ENCODE measurements at places on chromosomes 11 and 22.
A peak's percentile ranks its signal among the peaks of the same experiment; 100 is the strongest.

- no peak for DNase-seq
These were observed 26.5 kb downstream of the SYT7 start for GRCh38 chr11:61554172-61554988.

GRCh38 chr11:49221112-49221511 is 12.7 kb upstream of the FOLH1 start:
- DNase-seq: no peak

DNA sequence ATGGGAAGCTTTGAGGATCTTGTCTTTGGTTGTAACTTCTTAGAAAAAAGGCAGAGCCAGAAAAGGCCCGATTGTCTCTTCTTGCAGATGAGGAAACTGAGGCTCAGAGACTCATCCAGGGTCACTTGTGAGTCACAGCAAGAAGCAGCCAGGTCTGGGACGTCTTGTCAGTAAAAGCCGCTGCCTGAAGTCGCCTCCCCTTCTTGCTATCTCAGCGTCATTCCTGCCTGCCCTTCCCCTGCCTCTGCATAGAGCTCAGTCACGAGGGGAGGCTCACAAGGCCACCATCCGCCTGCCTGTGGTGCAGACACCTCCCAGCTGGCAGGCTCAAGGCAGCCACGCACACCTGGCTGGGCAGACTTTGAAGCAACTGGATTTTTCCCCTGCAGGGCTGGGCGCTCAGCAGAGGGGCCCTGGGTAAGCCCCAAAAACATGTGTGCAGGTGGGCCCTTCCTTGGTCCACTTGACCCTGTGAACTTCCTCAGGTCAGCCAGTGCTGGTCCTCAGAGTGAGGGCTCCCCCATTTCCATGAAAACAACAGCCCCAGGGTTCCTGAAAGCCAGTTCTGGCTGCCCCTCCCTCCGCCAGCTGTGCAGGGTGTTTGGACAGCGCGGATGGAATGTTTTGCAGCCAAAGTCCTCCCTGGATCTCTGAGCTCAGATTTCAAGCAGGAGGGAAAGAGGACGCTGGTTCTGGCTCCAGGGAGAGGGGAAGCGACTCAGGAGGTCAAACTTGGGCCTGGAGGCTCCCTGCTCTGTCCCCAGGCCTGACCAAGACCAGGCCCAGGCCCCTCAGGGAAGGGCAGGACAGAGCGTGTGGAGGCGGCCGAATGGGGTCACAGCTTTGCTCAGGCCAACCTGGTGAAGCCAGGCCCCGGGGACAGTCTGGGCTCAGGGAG is 6.0 kb upstream of the RAB3IL1 start:
- DNase-seq: no peak

GRCh38 chr11:121367001-121367843 is 74.7 kb downstream of the SC5D start:
- DNase-seq: no peak

DNA sequence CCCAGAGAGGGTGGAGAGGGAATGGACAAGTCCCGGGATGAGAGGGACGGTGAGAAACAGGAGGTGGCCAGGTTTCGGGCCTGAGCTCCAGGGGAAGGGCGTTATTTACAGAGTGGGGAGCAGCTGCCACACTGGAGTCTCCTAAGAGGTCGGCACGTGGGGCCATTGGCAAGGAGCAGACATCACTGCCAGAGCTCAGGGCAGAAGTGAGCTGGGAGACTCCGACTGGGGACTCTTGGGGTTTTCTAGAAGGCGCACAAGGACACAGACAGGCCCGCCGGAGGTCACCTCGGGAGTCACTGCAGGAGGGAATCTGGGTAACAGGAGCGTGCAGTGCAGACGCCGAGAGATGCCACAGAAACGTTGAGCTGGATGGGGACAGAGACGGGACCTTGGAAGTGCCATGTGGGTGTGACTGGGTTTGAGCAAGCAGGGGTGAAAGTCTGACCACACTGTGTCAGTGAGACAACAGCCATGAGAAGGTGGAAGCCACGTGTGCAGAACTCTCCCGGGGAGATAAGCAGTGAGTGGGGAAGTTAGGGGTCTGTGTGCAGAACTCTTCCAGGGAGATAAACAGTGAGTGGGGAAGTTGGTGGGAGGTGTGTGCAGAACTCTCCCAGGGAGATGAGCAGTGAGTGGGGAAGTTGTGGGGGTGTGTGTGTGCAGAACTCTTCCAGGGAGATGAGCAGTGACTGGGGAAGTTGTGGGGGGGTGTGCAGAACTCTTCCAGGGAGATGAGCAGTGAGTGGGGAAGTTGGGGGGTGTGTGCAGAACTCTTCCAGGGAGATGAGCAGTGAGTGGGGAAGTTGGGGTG is 187.5 kb downstream of the SHANK2 start:
- no peak for DNase-seq

DNA sequence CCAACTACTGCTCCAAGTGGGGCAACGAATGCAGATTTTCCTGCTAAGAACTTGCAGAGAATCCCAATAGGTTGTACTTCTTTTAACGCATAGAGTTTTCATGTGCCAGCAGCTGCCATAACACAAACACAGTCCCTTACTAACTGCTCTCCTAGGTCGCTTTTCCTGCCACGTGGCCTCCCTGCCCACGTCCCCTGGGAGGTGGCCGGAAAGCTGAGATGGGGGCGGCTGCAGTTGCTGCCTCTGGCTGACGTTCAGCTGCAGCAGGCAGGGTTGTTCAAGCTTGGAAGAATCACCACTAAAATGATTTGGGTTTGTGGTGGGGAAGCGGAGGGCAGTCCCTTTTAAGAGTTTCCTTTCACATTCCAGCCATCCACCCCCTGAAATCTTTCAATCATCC is 39.3 kb downstream of the ZNF202 start:
- DNase-seq: no peak

- DNase-seq: peak; percentile 73
These were observed at the start of gene RCE1 for GRCh38 chr11:66842896-66843775. Gene RCE1 (plus strand): TSS chr11:66843441. CDS start chr11:66843456, 15 bp downstream.

GRCh38 chr11:119361056-119361787 is 14.7 kb upstream of the MFRP start:
- DNase-seq: no peak

DNA sequence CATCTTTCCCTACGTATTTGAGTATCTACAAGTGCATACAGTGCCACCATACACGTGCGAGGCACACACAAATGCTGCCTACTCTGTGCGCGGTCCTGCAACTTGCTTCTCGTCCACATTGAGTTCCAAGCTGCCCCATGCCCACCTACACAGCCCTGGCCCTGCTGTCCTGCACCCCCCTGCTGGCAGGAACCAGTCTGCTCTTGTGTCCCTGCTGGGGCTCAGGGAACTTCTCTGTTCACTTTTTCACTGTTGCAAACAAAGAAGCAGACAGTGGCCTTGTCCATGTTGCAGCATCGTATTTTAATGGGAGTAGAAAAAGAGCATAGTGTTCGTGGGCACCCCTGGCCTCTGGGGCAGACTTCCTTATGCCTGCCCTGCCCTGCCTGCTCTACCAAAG is 14.0 kb downstream of the CPT1A start:
- DNase-seq: no peak

DNA sequence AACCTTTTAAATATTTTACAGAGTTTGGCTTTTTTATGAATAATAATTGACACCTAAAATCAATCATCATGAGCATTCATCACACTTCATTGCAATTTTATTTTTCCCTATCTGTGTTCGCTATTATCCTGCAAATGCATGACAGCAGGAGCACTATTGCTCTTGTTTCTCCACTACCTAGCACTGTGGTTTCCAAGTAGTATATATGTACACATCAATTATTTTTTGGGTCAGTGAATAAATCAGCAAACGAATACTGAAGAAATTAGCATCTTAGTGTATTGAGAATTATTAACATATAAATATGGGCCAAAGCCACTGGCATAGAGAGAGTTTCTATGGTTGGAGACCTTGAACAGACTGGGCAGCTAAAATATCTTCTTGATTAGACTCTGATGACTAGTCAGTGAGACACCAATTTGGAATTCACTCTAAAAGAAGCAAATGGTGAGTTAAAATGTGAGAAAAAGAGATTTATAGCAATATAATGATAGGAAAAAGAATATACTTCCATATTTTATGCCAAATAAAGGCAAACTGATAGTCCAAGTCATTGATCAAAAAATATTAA is 731.1 kb upstream of the LUZP2 start:
- DNase-seq: no peak

DNA sequence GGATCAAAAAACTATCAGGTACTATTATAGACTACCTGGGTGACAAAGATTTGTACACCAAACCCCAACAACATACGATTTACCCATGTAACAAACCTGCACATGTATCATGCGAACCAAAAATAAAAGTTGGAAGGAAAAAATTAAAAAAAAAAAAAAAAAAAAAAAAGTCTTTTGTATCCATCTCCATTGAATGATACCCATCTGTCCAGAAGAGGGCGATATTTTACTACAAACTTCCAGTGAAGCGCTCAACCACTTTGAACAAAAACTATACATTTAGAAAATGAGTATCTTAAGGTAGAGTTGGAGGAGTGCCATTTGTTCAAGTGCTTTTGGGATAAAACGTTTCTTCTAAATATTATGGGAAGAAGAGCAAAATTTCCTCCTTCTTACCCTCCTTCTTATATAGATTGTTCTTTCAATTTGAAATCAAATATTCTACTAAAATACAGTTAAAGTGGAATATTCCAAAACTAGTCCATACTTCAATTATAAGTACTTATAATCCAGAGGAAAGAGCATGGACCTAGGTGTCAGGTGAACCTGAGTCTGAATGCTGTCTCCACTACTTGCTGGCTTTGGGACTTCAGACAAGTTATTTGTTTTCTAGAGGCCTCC is 23.3 kb downstream of the ARL14EP start:
- peak; percentile 21 for DNase-seq

DNA sequence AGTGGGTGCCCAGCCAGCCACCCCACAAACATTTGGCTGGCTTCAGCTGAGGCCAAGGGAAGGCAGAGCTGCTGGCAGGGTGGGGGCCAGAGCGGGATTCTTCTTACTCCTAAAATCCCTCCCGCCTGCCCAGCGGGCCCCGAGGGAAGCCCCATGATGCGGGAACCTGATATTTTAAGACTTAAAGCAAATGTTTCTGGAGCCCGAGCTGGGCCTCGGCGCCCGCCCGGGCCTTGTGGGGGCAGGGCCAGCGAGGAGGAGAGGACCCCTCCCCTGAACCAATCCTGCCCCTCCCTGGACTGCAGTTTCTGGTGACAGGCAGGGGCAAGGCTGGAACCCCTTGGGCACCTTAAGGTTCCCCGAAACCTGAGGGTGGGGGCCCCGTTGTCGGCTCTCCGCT is 17.2 kb downstream of the GP1BB start:
- no peak for DNase-seq

DNA sequence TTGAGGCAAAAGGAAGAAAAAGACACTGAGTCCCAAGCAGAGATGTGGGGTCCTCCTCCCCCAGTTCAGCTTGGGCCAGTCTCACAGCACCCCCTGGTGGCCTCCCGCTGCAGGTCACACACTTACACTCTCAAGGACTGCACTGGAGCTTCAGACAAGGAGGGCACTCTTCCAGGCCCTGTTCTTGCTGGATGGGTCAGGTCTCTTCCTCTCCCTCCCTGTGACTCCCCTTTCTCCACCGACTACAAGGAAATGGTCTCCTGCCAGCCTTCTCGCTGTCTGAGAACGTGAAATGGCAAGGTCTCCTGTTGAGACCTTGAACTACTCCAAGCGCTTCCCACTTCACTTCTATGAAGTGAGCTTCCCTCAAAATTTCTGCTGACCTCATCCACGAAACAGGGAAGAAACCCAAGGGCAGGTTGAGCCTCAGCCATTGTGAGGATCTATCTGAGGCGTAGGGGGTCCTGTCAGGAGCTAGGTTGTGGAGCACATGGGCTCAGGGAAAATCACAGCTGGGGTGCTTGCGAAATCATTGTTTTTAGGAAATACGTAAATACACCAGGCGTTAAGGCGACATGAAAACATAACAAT is 11.2 kb upstream of the IGLL1 start:
- no peak for DNase-seq

GRCh38 chr22:23283591-23284503 is 103.5 kb downstream of the BCR start:
- DNase-seq: no peak

GRCh38 chr22:25563761-25564319 is 635 bp upstream of the GRK3 start:
- DNase-seq: no peak

DNA sequence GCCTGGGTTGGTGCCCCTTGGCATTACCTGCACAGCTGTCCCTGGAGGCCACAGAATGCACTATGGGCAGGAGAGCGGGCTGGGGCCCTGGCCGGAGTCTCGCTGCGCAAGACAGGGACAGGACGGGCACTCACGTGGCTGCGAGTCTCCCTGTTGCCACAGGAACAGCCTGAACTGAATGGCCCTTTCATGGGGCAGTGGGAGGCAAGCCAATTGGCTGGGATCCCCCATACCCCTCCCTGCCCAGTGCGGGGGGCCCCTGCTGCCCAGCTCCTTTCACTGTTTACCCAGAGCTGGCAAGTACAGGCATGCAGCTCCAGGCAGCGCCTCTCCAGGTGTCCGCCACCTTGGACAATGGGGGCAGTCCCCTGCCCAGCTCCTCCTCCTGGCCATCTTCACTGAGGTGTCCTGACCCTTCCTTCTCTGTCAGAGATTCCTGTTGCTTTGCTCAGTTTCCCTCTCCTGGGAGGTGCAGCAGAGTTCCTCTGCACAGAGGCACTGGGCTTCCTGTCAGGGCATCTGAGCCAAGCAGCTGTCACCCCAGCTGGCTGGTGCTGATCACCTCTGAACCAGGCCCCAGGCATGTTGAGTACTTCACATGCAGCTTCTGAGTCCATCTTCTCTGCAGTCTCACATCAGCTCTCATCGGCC is 5.2 kb downstream of the USP2 start:
- DNase-seq: no peak

GRCh38 chr22:21450320-21450831 is 16.8 kb upstream of the TMEM191C start:
- no peak for DNase-seq

DNA sequence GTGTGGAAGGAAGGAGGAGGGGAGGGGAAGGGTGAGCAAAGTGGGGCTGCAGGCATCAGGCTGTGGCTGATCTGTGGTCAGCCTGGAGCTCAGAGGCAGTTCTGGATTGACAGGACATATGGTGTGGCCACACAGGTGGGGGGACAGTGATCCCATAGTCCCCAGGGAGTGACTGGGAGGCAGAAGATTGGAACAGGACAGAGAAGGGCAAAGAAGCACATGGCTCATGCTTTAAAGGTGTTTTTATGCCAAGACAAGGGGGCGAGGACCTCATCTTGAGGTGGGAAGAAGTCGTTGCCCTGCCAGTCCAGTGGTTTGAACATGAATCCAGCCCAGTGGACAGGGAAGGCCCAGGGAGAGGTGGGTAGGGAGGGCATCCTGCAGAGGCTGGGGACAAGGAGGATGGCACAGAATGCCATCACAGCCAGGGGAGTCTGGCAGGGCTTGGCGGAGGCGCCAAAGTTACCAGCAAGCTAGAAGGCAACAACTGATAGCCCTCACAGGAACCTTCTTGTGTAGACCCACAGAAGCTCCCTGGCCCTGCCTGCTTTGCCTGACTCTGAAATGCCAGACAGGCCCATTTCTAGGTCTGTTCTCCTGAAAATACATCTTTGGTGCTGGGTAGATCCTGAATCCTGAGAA is 3.1 kb downstream of the BET1L start:
- no peak for DNase-seq
